Vagina (tissue), 2 donors: ENCODE measurements at places on chromosomes 16 and 17.

DNA sequence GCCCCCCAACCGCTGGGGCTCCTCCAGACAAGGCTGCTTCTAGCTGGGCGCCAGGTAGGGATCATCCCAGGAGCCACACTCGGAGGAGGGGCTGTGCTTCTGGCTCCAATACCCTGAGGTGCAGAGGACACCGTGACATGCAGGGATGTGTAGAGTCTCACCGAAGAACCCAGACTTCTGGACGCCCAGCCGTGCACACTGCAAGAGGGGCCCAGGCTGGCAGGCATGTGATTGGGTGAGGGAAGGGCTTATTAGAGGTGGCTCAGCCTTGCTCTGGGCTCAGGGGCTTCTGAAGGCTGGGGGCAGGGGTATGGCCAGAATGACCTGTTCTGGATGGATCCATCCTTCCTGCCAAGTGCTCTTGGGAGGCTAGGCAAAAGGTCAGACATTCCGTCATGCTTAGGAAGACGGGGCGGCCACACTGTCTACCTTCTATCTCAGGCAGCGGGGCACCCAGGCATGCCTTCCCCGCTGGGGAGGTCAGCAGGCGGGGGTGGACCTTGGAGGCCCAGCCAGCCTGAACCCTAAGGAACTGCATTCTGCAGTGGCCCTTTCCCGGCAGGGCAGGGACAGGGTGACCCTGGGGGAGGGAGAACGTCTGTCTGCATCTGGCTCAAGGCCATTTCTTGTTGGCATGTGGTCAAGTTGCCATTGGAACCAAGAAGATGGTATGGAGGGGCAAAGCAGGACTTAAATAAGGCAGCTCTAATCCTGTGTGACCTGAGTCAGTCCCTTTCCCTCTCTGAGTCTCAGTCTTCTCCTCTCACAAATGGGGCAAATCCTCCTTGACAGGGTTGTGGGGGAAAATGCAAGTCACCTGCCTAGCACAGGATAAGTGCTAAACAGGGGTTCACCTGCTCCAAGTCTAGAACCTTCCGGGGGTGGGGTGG lies 5.8 kb upstream of the ADGRG1 start:
- no peak for DNase-seq

DNA sequence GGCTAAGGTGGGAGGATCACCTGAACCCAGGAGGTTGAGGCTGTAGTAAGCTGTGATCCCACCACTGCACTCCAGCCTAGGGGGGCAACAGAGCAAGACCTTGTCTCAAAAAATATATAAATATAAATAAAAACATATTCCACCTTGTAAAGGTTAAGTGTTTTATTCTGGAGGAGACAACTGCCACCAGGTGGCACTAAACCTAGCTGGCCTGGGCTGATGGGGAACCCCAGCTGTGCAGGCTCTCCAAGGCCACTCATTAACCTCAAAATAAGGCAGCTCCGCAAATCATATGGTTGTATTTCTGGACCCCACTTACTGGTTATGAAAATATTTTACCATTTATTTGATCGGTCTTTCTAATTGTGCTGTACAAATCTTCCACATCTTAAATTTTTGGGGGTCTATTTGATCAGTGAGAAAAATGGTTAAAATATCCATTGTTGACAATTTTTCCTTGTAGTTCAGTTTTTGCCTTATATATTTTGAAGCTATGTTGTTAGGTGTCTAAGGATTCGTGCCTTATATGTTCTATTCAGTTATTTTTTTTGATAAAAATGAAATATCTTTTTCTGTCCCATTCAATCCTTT lies 8.5 kb upstream of the ICAM2 start:
- no peak for DNase-seq

DNA sequence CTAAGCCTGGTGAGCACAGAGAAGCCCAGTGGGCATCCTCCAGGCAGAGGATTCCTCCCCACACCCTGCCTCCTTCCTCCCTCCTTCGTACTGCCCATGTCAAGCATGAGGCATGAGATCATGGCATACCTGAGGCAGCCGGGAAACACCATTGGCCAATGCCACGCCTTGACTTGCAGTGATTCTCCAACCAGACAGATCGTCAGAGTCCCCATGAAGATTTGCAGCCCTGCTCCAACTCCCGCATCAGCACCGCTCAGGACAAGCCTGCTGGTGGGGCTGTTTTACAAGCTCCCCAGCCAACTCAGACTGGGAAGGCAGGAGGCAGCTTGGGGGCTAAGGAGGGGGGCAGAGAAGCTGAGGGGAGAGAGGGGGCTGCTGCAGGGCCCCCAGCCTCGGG lies 2.9 kb upstream of the KRT16 start:
- no peak for DNase-seq

- no peak for DNase-seq
Observed at GRCh38 chr17:2792366-2793169, 3.7 kb upstream of the RAP1GAP2 start.

- DNase-seq, result no peak
Observed at GRCh38 chr17:48439875-48440505, 10.0 kb upstream of the SKAP1 start.

- no peak for DNase-seq
Observed at GRCh38 chr17:50143461-50144176, 6.9 kb downstream of the PPP1R9B start.

GRCh38 chr17:66826856-66827255 lies 8.1 kb upstream of the CACNG5 start:
- no peak for DNase-seq

DNA sequence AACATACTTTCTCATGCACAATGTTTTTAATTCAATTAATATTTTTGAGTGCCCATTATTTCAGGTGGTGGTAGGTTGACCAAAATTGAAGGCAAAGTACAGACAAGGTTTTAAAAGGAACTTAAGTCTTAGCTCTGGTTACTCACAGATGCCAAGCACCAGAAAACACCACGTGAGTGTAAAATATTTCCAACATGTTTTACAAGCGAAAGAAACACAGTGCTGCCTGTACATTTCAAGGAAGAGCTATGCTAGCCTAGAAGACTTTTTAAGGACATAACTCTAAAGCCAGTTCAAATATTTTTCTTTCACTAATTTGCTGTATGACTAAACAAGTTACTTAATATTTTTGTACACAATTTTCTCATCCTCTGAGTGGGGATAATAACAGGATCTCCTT lies 736.4 kb upstream of the GOT2 start:
- DNase-seq, result no peak

DNA sequence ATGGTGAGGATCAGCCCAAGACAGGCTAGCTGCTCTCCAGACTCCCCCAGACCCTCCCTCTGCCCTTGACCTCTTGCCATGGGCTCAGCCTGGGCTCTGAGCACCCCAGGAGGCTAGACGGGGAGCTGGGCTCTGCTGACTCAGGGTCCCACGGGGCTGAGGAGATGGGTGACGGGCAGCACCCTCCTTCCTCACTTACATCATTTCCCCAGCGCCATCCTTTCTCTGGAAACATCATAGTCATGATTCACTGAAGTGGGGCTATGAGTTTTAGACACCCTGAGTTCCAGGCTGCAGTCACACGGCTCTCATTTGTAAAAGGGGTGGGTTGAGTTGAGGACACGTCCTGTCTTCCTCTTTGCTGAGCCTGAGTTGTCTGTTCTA lies 3.0 kb upstream of the ITGAX start:
- DNase-seq, result no peak

DNA sequence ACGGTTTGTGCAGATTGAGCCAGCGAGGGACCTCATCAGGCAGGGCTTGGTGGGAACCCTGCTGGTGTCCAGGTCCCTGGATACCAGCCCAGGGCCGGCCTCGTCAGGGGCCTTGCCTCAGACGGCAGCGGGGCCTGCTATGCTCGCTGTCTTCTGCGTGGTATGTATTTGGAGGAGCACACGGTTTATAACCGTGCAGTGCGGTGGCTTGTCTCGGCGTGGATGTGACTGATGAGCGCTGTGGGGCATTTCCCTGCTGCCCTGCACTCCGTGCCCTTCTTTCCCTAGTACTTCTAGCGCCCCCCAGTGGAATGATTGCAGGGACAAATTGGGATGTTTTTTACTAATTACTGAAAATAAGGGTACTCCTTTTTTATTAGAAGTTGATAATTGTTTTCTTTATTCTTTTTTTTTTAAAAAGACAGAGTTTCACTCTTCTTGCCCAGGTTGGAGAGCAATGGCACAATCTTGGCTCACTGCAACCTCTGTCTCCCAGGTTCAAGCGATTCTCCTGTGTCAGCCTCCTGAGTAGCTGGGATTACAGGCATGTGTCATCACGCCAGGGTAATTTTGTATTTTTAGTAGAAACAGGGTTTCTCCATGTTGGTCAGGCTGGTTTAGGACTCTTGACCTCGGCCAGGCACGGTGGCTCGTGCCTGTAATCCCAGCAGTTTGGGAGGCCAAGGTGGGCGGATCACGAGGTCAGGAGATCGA lies 15.3 kb downstream of the TBCD start:
- no peak for DNase-seq

DNA sequence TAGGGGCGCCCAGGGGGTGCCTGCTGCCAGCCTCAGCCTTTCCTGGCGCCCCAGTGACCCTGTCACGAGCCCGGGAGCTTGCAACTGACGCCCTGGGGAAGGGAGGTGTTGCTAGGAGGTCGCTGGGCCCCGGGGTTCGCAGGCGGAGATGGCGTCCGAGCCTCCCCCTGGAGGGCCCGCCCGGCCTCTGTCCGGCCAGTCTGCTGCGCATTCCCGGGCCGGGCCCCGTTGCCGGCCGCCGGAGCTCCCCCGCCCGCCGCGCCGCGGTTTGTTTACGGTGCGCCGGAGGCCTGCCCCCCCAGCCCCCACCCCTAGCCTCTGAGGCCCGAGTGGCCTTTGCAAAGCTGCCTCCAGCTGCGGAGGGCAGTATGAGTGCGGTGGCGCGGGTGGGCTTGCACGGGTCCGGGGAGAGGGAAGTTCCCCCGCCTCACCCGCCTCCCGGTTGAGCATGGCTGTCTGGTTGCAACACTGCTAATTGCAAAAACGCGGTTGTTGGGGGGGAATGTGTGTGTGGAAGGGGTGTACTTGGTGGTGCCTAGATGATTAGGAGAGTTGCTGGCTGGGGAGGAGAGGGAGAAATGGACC lies 514 bp downstream of the THRA start:
- DNase-seq, result no peak

DNA sequence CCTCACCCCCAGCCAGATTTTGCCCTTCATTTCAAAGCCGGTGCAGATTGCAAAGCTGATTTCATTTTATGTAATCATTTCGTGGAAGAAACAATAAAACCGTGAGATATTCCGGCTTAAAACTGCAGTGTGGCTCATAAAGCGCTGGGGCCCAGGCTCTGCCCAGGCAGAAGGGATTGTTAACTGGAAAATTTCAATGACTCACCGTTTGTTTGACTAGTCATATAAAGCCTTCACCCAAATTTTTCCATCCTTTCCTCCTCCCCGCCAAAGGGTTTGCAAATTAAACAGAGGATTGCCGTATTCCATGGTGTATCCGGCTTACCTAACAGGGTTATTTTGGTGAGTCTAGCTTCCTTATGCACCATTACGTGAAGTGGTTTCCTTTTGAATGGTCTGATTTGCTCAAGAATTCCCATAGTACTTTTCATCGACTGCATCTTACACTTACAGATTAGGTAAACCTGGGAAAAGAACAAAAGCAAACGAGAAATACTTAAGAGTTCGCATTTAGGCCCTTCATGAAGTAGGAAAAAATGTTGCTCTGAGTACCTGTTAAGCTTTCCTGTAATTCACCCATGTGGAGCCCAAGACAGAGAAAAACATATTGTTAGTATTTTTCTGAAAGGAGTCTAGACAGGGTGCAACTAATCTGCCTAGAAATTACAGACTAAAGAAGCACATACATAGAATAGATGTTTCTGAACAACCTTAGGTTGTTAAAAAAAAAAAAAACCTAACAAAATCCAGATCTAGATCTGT lies 949 bp upstream of the GSPT1 start:
- no peak for DNase-seq

DNA sequence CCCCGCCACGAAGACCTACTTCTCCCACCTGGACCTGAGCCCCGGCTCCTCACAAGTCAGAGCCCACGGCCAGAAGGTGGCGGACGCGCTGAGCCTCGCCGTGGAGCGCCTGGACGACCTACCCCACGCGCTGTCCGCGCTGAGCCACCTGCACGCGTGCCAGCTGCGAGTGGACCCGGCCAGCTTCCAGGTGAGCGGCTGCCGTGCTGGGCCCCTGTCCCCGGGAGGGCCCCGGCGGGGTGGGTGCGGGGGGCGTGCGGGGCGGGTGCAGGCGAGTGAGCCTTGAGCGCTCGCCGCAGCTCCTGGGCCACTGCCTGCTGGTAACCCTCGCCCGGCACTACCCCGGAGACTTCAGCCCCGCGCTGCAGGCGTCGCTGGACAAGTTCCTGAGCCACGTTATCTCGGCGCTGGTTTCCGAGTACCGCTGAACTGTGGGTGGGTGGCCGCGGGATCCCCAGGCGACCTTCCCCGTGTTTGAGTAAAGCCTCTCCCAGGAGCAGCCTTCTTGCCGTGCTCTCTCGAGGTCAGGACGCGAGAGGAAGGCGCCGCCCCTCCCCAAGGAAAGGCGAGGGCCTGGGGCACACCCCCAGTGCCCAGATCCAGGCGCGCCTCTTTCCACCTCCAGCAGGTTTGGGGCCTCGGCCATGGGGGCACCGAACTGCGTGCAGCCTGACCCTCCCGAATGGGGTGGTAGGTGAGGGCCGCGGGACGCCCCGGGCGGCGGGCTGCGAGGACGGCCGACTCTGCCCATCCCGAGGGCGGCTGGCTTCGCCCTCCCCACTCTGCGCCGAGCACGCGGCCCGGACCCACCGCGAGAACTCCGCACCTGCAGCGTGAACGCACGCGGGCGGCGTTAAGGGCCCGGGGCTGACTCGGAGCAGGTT lies 664 bp downstream of the HBQ1 start:
- DNase-seq, result no peak

DNA sequence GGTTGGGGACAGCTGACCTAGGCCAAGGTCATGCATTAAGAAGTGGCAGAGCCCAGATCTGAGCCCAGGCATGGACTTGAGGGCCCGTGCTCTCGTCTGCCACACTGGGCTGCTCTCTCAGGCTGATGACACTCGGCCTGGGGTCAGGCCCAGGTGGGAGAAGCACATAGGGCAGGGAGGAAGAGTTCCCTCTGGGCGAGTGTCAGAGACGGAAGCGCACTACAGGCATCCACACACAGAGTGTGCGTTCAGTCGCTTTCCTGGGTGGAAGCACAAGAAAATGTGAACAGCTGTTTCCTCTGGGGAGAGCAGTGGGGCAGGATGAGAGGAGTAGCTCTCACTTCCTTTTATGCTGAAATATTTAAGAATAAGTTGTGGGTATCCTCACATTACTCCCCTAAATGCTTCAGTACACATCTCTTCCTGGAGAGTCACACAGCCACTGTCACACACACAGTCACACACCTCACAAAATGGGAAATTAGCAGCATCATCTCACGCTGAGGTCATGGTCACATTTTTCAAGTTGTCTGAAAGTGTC lies 59.7 kb downstream of the B9D1 start:
- no peak for DNase-seq

- no peak for DNase-seq
Observed at GRCh38 chr17:4482338-4483011, 16.2 kb upstream of the SPNS2 start.

- DNase-seq, result no peak
Observed at GRCh38 chr16:83953796-83954576, 946 bp downstream of the OSGIN1 start.
